ENCODE measurements at places on chromosomes 1 and 21.

- no peak for DNase-seq
Observed at GRCh38 chr1:20124456-20125057, 5.2 kb upstream of the PLA2G2D start.

DNA sequence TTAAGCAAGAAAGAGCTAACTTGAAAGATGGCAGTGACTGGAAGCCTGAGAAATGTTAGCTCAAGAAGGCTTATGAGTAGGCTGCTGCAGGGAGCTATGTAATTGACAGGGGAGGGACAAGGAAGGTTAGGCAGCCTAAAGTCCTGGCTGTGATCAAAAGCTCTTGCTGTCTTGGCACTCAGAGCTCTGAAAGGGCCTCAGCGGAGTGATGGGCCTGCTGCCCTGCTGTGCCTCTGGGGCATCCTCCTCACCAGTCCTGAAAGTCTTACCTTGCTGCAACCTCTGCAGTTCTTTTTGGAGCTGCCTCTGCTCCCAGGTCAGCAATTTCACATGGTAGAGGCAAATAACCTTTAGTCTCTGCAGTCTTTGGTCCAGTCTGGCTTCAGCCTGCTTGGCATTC is 1.8 kb downstream of the CCDC190 start:
- DNase-seq: no peak

DNA sequence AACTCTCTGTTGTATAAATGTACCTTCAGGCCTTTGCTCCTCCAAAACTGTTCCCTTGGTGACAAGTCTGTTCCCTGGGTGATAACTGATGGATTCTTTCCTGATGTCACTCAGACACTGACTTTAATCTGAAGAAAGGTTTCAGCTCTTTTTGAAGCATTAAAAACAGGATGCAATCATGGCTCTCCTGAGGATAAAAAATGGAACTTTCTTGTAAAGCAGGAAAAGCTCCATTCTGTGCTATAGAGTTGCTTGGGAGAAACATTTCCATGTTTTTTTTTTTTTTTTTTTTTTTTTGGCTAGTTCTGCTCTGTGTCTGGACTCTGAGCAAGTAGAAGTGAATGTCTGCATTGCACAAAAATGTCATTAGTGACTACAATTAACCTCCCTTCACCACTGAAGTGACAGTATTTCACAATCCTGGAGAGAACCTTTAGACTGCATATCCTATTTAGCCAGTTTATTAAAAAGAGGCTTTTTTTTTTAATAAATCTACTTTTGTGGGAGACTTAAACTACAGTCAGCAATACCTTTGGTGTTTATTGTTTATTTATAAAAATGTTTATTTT is 101.7 kb upstream of the PRMT6 start:
- no peak for DNase-seq

GRCh38 chr1:219503604-219504003 is 109.3 kb downstream of the ZC3H11B start:
- DNase-seq: no peak

DNA sequence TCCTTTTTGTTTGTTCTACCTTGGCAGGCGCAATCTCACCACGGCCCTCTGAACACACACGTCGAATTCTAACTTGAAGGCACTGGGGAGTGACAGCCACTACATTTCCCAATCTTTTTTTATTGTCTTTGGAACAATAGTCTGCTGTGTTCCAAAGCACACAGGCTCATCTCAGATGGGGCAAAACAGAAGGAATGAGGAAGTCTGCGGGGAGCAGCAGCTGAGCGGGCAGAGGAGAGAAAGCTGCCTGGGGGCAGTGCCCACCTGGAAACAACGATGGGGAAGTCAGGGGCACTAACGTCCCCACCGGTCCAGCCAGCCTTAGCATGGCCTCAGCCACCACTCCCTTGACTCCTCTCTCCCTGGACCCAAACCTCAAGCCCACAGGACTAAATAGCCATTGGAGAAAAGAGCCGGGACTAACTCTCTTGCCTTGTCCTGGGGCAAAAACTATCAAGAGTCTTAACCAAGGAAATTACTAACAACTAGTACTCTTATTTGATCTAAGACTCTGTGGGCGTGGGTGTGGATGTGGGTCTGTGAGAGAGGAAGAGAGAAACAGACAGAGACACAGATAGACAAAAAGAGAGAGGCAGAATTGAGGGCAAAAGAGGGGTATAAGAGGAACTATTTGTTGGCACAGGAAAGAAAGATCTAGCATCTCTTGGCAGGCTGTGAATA is 34.2 kb downstream of the SYF2 start:
- DNase-seq: no peak

GRCh38 chr1:23506376-23507107 is 22.6 kb upstream of the ASAP3 start:
- DNase-seq: no peak

GRCh38 chr1:174008979-174009378 is 13.2 kb downstream of the RC3H1 start:
- DNase-seq: no peak

GRCh38 chr1:244735404-244735803 is 82.5 kb downstream of the DESI2 start:
- DNase-seq: no peak

- no peak for DNase-seq
Observed at GRCh38 chr1:112092656-112093371, 103.3 kb upstream of the KCND3 start.

DNA sequence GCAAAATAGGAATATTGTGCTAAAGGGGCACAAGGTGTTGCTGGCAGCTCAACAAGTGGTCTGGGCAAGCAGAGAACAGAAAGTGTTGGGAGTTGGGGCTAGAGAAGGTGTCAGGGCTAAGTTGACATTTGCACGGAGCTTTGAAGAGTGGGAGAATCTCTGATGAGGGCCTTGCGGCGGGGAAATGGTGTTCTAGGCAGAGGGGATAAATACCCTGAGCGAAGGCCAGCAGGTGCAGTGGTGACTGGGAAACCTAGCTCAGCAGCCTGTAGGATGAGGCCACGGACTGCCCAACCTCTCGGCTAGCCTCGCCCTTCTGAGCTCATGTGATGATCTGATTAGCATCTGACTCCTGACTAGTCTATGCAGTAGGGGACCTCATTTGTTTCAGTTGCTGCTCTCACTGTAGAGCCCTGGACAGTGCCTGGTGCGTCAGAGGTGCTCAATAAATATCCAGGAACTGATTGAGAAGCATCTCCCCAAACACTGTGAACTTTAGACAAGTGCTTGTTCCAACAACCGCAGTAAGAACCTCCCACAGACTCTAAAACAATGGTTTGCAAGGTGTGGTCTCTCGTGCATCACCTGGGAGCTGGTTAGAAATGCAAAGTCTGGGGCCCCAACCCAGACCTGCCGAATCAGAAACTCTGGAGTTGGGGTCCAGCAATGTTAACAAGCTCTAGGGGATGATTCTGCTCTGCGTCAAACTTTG is 1.0 kb upstream of the FOXO6 start:
- no peak for DNase-seq

DNA sequence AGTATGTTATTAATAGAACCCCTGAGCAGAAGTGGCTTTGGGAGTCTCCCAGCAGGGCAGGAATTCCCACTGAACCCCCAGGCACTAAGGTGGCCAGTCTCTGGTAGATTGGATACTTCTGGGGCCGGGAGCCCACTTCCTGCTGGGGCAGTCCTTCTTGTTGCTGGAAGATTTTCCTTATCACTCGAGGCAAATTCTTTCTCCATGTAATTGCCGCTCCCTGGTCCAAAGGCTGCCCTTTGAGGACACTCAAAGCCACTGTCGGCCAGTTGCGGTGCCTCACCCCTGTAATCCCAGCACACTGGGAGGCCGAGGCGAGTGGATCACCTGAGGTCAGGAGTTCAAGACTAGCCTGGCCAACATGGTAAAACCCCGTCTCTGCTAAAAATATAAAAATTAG is 22.6 kb upstream of the TNFRSF1B start:
- no peak for DNase-seq

GRCh38 chr1:223358826-223359225 is 5.2 kb downstream of the SUSD4 start:
- no peak for DNase-seq

DNA sequence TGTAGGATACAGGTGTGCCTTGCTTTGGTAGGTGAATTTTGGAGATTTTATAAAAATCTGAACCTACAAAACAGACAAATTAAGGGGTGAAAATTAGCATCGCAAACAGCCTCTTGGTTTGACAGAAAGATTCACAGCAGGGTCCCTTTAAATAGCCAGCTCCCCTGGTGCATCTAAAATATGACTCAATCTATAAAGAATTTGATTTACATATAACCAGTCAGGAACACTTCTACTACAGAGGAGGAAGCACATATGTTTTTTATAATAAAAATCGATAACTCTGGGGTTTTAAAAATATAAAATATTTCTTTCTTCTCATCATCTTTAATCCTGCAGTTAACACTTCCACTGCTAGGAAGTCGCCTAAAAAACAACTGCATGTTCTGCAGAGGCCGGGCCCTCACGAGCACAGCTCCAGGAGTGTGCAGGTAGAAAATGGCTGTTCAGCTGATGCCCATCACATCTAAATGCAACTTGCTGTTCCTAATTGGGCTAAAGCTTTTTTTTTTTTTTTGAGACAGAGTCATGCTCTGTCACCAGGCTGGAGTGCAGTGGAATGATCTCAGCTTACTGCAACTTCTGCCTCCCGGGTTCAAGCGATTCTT is 203.4 kb downstream of the HS2ST1 start:
- no peak for DNase-seq

DNA sequence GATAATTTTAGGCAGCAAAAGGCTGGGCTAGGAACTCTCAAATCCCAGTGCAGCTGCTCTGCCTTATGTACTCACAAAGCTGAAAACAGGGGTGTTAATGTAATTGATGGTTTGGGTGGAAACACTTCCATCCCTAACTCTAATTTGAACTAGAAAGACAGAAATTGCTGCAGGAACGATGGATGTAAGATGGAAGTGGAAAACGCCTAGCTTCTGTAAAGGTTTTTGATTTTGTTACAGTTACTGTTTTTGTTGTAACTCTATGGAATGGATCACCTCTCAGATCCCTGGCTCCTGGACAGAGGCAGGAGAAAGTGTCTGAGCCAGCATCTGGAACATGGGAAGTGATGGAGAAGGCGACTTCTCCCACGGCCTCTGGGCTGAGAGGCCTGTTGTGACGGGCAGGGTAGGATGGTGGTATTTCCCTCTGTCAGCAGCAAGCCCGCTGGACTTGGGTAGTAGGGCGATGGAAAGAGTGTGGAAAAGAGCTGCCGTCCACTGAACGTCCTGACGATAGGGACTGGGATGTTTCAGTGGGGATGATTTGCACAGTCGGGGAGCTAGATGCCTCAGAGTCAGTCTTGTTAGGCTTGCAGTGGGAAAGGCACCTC is 1.6 kb downstream of the TRAF5 start:
- DNase-seq: no peak

DNA sequence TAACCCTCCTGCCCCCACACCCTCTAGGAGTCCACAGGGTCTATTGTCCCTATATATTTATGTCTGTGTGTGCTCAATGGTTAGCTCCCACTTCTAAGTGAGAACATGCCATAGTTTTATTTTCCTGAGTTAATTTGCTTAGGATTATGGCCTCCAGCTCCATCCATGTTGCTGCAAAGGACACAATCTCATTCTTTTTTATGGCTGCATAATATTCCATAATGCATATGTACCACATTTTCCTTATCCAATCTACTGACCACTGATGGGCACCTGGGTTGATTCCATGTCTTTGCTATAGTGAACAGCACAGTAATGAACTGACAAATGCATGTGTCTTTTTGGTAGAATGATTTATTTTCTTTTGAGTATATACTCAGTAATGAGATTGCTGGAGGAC is 13.3 kb upstream of the FHAD1 start:
- no peak for DNase-seq

DNA sequence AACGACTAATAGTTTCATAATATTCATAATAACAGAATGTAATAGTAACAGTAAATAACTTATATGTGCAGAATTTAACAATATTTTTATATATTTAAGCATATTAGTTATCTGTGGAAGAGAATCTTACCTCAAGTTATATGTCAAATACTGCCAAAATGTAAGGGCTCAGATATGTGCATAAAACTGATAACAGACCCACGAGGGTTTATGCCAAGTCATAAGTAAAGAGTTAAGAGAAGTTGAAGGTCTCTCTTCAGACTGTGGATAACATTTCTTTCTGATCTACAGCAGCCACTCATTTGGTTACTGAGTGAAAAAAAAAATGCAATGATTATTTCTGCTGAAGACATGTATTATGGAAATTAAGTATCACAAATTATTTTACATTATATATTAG is 1167.8 kb upstream of the NCAM2 start:
- no peak for DNase-seq

GRCh38 chr1:212928323-212929291 is 21.7 kb upstream of the VASH2 start:
- DNase-seq: no peak

DNA sequence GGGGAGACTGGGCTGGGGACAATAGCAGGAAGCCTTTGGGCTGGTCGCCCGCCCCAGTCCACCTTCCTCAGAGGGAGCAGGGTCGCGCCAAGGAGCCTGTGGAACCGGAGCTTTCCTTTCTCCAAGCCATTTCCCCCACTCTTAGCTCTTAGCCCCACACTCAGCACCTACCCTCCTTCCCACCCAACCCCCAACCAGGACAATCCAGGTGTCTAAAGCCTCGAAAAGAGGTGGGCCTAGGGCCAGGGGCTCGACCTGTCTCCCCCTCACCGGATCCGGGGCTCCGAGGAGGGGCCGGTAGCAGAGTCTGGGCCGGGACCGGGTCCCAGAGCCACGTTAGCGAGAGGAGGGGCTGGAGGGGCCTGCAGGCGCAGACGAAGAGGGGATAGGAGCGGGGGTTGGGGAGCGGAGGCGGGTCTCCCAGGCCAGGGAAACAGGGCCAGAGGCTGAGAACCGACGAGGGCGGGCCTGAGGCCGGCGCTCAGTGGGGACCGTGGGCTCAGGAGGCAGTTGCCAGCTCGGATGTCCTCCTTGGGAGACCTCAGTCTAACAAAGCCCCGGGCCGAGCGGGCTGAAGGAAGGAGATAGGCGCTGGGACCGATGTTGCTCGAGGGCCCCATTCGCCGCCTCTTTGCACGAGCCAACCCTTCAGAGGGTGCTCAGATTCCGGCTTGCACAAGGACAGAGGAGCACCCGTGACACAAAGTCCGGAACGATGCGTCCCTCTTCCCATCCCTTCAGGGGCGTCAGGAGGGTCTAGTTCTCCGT is 943 bp downstream of the SEMA6C start:
- DNase-seq: no peak

DNA sequence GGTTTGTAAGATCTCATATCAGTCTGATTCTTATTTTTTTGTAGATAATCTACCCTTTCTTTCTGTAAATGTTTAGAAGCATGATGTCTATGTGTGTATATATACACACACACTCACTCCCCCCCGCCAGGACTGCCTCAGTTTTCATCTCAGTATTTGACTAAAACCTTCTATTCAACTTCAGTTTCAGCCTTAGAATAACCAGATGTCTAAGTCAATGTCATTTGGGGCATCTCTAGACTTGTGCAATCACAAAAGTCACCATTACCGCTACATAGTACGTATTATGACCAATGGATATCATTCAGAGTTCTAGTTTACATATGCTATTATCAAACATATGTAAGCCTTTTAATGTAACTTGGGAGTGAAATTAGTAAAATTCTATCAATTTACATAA is 53.3 kb upstream of the BOLA1 start:
- no peak for DNase-seq

DNA sequence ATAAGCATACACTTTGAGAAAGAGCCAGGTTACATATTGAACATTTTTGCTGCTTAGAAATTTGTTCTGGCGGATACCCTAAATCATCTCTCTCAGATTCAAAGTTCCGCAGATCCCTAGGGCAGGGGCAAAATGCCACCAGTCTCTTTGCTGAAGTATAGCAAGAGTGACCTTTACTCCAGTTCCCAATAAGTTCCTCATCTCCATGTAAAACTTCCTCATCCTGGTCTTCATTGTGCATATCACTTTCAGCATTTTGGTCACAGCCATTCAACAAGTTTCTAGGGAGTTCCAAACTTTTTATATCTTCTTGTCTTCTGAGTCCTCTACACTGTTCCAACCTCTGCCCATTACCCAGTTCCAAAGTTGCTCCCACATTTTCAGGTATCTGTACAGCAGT is 23.3 kb upstream of the LYPD8 start:
- DNase-seq: no peak

All from stimulated activated CD8-positive, alpha-beta memory T cell treated with anti-CD3 and anti-CD28 coated beads, Interleukin-7, amount 100 ng/mL, for 1 hour (primary cell).